ENCODE measurements at places on chromosomes 16 and 17. TPM values are rescaled to one million over a fixed set of nuclear protein-coding genes. Genes with fewer than 3 reads are reported as not detected.

The CHAD gene
- 4.5 TPM for total RNA-seq

The ANKRD40CL gene
- not detected for total RNA-seq

The CETP gene
- total RNA-seq = not detected

The LAT gene
- total RNA-seq = 14.9 TPM

The LASP1 gene
- 83.1 TPM for total RNA-seq

The METTL2A gene
- total RNA-seq = 15.3 TPM

The MT1A gene
- total RNA-seq = 19.6 TPM

The CLEC18C gene
- not detected for total RNA-seq

The ABCC3 gene
- 31.7 TPM for total RNA-seq

The ZNF19 gene
- 3.8 TPM for total RNA-seq

The PYDC1 gene
- 17.7 TPM for total RNA-seq

The ITGAD gene
- not detected for total RNA-seq

The COX6A2 gene
- total RNA-seq = not detected

The CD7 gene
- total RNA-seq = 1.6 TPM

The ABCA6 gene
- total RNA-seq = 25.6 TPM

The ABCC1 gene
- total RNA-seq = 29.8 TPM

The MYL11 gene
- not detected for total RNA-seq

The EFCAB13 gene
- 2.8 TPM for total RNA-seq

The ACBD4 gene
- total RNA-seq = 6.2 TPM

The CCL3 gene
- total RNA-seq = not detected

The SNX20 gene
- total RNA-seq = 2.1 TPM

Measured in suprapubic skin (tissue), 4 donors.